Heart right ventricle (tissue), 16 donors: ENCODE measurements at places on chromosomes 6 and 20.

- DNase-seq = no peak
Observed at GRCh38 chr6:95294043-95294442, 283.3 kb upstream of the MANEA start.

DNA sequence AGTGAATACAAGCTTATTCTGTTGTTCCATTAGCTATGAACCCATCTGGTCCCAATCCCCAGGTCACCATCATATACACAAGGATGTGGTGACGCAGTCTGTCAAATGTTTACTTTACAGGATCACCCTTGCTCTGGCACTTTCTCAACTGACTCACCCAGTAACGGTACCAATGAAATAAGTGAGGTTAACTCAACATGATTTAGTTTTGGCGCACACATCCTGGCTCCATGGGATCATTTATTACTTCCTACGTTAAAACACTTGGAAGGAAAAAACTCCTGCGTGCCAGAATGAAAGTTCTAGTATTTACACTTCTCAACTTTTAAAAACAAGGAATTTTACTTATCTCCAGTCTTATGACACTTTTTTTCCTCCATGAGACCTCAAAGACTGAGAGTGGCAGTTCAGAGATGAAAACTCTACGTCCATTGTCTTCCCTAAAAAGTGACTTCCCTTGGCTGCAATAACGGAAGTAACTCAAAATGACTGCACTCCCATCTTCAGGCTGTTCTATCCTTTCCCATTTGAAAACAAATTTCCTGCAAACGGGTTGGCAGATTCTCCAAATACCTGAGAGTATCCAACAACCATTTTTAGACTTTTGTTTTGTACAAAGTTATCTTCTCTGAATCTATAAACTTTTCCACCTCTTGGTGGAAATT, 15.9 kb downstream of the AGPAT4 start:
- peak; percentile 45 for DNase-seq

DNA sequence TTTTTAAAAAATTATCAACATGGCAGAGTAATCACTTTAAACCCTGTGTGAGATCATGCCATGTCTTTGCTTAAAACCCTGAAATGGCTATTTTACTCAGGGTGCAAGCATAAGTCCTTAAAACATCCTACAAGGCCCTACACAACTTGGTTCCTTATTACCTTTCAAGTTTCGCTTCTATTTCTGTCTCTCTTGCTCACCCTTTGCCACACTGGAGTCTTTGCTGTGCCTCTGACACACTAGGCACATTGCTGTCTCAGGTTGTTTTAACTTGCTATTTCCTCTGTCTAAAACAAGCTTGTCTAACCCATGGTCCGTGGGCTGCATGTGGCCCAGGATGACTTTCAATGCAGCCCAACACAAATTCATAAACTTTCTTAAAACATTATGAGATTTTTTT, 55.6 kb downstream of the KIAA0408 start:
- DNase-seq = no peak

- no peak for DNase-seq
Observed at GRCh38 chr6:23637296-23637695, 488.7 kb upstream of the NRSN1 start.

DNA sequence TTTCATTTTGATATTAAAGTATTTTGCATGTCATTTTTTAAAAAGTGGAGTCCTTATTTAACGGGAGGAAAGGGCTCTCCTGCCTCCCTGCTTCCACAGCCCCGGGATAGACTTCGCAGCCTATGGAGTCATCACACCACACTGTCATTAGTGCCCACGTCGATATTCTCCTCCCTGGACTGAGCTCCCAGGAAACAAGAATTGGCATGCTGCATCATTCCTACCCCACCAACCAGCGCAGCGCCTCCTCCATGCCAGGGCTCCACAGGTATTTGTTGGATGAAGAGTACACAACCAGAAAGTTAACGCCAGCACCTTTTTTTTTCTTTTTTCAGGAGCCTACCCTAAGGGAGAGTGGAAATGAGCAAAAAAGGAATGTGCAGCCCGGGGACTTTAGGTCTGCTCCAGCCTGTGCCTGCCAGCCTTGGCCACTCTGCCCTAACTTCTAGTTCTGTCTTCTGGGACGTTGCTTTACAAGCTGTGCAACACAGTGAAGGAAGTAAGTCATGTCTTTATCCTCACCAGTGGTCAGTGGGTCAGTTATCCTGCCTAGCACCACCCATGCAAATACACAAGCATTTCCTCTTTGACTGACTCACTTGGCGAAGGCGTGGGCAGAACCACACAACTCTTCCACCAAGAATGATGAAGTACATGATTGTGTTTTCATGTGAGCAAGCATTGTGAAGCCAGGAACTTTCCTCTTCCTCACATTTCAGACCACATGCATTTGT, 180.7 kb upstream of the UST start:
- no peak for DNase-seq

GRCh38 chr6:115356371-115356770, 704.3 kb downstream of the FRK start:
- no peak for DNase-seq

GRCh38 chr6:12535586-12536314, 180.8 kb upstream of the PHACTR1 start:
- no peak for DNase-seq

- no peak for DNase-seq
Observed at GRCh38 chr6:164690702-164691500, 618.5 kb downstream of the C6orf118 start.

- DNase-seq = no peak
Observed at GRCh38 chr6:160949531-160949930, 42.0 kb upstream of the MAP3K4 start.

DNA sequence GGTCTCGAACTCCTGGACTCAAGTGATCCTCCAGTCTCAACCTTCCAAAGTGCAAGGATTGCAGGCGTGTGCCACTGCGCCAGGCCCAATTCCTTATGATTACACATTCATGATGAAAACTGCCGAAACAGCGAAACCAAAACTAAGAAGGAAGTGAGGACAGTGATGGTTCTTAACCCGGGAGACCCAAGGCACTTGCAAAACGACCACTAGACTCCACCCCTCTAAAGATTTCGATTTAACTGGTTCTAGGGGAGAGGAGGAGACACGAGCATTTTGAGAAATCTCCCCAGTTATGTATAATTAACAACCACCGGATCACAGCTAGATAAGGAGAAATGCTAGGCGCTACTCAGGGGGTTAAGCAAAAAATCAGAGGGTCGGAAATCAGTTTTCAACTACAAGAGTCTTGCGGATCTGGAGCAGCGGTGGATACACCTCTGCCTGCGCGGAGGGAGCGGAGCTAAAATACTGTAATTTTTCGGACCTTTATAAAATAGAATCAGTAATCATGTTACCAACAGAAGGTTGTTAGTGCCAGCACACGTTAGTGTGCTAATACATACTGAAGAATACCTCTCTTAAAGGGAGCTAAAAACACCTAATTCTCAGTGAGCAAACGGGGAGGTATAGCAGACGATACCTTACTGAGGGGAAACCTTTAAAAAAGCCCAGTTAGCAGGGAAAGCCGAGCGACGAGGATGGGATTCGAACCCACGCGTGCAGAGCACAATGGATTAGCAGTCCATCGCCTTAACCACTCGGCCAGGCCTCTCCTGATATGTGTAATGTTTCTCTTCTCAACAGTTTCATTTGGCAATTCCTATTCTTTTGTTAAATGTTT, 60.0 kb upstream of the BTN3A2 start:
- DNase-seq = peak; percentile 49

- DNase-seq = no peak
Observed at GRCh38 chr6:64990652-64991304, 716.2 kb downstream of the EYS start.

GRCh38 chr6:143842461-143842901, 657 bp upstream of the LTV1 start:
- no peak for DNase-seq

DNA sequence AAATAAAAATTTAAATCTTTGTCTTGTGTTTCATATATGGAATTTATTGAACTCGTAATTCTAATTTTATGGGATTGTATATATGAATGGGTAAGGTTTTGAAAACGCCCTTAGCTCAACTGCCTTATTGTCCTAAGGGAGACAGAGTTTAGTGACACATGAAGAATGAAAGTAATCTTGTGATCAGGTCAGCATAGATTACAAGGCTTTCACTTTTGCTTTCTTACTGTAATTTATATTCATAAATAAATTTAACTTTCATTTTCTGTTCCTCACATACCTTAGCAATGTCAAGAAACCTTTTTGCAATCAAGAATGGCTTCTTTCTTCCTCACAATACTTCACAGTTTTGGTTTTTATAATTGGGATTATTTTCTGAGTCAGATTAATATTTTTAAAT, 14.4 kb downstream of the KPNA5 start:
- no peak for DNase-seq
